Stimulated activated CD8-positive, alpha-beta memory T cell treated with anti-CD3 and anti-CD28 coated beads, Interleukin-7, amount 100 ng/mL, for 1 hour (primary cell): ENCODE measurements at places on chromosomes 7 and 10.

- no peak for DNase-seq
These were observed 40.5 kb downstream of the PDE6C start for GRCh38 chr10:93652857-93653256.

GRCh38 chr7:159126311-159127260, 18.1 kb downstream of the VIPR2 start:
- DNase-seq = no peak

DNA sequence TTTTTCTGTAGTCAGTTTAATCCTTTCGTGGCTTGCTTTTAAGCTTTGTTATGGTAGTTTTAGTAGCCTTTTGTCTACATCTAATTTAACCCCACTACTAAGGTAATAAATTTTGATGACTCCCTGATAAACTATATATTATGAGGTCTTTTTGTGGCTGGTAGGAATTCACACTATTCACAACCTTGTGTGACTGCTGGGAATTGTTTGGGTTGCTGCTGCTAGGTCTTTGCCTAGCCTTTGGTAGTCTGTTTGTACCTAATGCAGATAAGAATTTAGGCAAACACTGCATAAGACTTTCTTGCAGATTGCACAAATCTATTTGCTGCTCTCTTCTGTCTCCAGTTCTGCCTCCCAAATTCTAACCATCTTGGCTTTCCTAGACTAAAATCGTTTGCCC, 58.3 kb downstream of the SHOC2 start:
- DNase-seq = no peak

- no peak for DNase-seq
These were observed 171.9 kb upstream of the LRRN3 start for GRCh38 chr7:110918949-110919548.

DNA sequence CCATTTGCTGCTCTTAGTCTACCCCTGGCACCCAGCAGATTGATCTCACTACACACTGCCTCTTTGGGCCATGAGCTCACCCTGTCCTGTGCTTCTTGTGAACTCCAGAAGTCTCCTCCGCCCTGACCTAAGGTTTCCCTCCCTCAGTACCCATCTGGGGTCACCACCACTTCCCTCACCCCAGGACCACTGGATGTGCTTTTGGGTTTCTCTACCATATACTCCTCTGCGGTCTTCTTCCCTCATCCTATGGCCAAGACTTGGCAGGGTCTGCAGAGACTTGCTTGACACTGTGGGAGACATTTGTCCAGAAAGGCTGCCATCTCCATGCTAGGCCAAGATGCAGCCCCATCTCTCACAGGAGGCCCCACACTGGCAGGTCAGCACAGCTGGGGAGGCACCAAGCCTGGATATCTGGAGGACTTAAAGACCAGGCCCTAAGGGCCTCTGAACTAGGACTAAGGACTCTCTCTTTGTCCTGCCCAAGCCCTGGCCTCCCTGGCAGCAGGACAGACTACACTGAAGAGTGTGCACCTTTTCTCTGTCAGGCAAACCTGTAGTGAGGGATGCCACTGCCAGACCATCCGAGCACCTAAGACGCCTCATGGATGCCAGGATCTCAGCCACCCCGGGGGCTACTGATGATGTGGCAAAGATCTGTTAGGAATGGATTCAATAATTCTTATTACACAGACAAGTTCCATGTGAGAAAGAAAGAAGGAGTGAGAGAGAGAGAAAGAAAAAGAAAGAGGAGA, 134.6 kb downstream of the ZNF467 start:
- no peak for DNase-seq

- no peak for DNase-seq
These were observed 44.7 kb downstream of the IMMP2L start for GRCh38 chr7:111517549-111517951.

- no peak for DNase-seq
These were observed 239.7 kb upstream of the LRGUK start for GRCh38 chr7:133887459-133887858.

DNA sequence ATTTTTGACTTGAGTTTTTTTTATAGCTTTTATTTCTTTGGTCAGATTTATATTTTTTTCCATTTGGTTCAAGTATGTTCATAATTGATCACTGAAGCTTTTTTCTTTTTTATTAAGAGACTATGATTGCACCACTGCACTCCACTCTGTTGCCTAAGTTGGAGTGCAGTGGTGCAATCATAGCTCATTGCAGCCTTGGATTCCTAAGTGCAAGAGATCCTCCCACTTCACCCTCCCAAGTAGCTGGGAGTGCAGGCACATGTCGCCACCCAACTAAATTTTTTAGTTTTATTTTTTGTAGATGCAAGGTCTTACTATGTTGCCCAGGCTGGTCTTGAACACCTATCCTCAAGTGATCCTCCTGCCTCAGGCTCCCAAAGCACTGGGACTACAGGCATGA, 97.7 kb upstream of the KIF5B start:
- no peak for DNase-seq

- DNase-seq = no peak
These were observed 32.8 kb downstream of the ADRA2A start for GRCh38 chr10:111109501-111110242.

DNA sequence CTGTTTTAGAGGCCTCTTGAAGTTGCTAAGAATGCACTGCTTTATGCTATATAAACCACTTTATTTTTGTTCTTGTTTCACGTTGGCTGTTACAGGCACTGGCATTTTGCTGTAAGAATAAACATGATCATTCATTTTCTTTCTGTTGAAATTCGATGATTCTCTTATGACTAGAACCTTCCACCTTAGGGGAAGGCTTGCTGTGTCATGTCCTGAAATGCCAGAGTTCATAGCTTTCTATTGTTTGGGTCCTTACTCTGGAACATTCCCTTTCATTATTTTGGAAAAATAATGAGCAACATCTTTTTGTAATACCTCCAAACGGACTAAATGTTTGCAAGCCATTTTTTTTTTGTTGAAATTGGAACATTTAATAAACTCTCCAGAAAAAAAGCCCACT, 495.1 kb upstream of the POT1 start:
- DNase-seq = no peak

- DNase-seq = no peak
These were observed 15.8 kb upstream of the TRIM8 start for GRCh38 chr10:102628451-102628911.

- no peak for DNase-seq
These were observed 26.0 kb upstream of the PFKFB3 start for GRCh38 chr10:6176691-6177231.

GRCh38 chr10:129707406-129708388, 240.7 kb downstream of the MGMT start:
- DNase-seq = no peak

- DNase-seq = no peak
These were observed 83.4 kb downstream of the PON1 start for GRCh38 chr7:95240921-95241320.

- DNase-seq = no peak
These were observed 28.6 kb upstream of the GIMAP8 start for GRCh38 chr7:150421831-150422230.

- DNase-seq = no peak
These were observed 38.3 kb upstream of the CDCA7L start for GRCh38 chr7:21984042-21984441.

GRCh38 chr7:157831143-157831905, 494.5 kb downstream of the DNAJB6 start:
- no peak for DNase-seq

GRCh38 chr7:118312051-118312450, 87.5 kb downstream of the ANKRD7 start:
- no peak for DNase-seq

GRCh38 chr10:78868048-78868447, 200.7 kb upstream of the ZMIZ1 start:
- DNase-seq = no peak

GRCh38 chr7:142759433-142759832, 10.2 kb downstream of the PRSS1 start:
- no peak for DNase-seq

GRCh38 chr10:3538656-3539531, 246.1 kb downstream of the KLF6 start:
- DNase-seq = no peak

DNA sequence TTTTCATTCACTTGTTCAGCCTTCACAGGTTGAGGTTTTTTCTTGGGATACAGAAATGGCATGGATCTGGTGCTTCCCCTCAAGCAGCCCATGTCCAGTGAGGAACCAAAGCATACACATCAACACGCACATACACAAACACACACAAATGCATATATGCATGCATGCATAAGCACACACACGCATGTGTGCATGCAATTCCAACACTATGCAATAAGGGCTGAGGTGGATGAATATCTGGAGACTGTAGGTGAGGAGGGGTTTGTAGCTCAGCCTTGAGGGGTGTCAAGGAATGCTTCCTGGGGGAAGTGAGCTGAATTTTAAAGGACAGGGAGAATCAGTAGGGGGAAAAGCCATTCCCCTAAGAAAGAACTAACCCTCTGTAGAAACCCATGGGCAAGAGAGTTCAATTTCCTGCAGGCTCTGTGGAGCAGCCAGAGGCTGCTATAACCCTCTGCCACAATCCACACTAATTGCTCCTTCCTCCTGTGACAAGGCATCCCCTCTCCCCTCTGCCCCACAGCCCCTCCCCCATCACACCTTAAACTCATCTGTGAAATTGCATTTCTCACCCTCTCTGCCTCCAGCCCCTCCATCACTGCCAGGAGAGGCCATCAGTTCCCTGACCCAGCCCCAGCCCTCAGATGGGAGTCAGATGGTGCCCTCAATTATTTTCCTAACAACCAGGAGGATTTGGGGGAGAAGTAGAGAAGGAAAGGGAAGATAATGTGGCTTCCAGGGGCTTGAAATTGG, 316.4 kb downstream of the RPS24 start:
- no peak for DNase-seq

DNA sequence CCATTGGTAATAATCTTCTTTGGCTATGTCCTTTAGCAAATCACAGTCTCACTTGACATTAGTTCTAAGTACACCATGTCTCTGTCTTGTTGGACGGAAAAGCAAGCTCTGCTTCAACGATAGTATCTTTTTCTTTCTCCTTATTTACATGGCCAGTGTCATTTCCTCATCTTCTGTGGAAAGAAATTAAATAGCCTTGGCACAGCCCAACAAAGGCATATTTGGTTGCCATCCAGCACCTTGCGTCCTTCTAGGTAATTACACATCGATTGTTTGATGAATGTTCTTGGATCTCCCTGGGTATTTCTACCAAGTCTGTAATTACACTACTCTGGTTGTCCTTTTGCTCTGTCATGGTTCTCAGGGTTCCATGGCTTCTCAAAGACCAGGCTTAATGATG, 183.1 kb downstream of the CHN2 start:
- DNase-seq = no peak

- no peak for DNase-seq
These were observed 133.5 kb downstream of the GALNT11 start for GRCh38 chr7:152158801-152159587.

GRCh38 chr7:120402801-120403200, 129.8 kb downstream of the KCND2 start:
- no peak for DNase-seq

DNA sequence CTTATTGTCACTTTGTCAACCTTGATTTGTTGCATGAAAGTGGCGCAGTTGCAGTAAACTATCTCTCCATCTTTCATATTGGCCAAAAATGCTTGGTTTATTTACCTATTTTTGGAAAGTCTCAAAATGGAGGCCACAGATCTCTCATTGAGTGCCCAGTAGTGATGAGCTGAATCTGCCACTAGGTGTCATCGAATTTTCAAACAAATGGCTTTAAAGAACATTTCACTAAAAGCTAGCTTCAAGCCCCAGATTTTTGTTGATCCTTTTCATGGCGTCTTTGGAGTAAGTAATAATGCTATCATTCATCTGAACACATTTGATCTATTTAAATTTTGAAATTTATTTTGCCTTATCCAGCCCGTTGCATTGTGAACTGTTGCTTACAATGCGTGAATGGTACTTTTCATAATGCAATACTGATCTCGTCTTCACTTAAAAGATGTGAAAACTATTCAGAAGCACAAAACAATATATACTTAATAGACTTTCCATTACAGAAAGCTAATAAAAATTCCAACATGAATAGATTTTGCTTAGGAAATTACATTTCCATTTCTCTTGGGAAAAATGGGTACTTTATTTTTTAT, 236.2 kb downstream of the DNAJB9 start:
- DNase-seq = no peak

DNA sequence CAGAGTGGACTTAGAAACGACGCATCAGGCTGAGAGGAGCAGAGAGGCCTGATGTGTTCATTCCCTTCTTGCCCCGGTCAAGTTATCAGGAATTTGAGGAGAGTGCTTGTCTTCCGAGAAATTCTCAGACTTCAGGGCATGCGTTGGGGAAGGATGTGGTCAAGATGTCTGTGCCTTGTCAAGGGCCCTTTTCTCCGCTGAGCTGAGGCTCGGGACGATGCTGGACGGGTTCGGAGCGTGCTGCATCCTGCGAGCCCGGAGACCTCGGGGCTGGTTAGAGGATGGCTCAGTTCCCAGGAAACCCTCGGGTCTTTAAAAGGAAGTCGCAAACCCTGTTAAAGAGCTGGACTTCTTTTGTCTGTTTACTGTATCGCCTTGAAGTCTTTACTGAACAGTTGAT, 325.4 kb downstream of the ADARB2 start:
- no peak for DNase-seq

DNA sequence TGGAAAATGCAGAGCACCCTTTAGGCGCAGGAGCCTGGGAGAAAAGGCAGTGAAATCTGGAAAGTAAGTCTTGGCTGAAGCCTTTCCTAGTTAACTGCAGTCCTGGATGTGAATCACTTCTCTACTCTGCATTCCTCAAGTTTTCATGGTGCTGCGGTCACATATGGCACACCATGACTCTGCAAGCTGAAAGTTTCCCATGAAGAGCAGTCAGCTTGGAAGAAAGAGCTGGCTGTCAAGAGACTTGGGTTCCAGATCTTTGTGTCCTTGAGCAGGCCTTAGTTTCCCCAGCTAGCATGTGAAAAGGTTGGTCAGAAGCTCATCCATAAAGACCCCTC, 548.3 kb downstream of the SORCS3 start:
- no peak for DNase-seq

- no peak for DNase-seq
These were observed 73.0 kb upstream of the LEP start for GRCh38 chr7:128167791-128168666.
